ENCODE measurements at places on chromosomes 7 and 10.

GRCh38 chr10:13560597-13560996 lies 26.2 kb upstream of the PRPF18 start:
- no peak for DNase-seq

GRCh38 chr7:82697897-82698296 lies 254.3 kb upstream of the CACNA2D1 start:
- no peak for DNase-seq

DNA sequence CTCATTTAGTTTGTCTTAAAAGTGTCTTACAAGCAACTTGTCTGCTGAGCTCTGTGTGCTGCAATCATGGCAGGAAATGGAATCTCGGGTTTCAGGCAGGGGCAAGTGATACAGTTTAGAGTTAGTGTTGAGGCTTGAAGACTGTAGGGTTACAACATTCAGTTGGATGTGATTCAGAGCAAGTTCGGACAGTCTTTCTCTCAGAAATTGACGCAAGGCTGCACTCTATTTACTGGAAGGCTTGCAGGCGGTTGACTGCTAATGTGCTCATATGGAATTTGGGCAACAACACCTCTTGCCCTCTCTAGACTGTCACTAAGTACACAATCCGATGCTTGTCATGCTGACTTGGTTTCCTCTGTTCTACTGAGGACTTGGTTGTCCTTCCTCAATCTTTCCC lies 161.7 kb upstream of the BMPER start:
- peak; percentile 14 for DNase-seq

DNA sequence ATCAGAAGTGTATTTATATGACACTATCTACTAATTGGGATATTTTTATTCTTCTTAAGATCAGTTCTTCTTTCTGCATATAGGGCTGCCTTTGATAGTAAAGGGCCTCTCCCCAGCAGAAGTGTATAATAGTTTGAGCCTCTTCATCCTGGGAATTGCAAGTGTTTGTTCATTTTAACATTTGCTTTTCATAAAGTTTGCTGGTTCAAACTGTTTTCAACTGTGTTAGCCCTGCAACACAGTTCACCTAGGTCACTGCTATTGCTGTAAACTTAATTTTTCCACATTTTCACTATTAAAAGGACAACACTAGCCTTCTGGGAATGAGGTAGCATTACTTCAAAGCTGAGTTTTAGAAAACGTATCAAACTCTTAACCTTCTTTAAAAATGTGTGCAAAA lies 2.8 kb downstream of the JAZF1 start:
- DNase-seq = no peak

DNA sequence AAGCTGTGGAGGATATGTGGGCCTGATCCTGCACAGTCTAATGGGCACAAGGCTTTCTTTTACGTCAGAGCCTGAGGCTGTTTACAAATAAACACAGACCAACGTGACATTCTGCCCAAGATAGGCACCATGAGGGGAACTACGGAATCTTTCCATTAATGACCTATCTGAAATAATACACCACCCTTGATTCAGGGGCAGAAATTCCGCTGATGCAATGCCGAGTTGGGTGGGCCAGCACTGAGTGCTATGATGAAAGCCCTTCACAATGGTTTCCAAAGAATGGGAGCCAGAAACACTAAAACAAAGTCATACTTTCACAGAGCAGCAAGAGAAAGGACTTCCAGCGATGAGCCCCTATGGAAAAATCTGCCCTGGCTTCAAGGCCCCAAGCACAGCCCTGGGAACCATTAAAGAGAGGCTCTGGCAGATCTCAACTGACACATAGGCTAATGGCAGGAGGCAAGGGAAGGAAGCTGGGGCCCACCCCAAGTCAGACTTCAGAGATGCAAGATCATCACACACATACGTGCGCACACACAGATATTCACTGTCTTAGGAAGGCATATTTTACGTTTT lies 72.2 kb upstream of the DLX6 start:
- no peak for DNase-seq

GRCh38 chr10:17616403-17617030 lies 657 bp downstream of the HACD1 start:
- peak; percentile 85 for DNase-seq

DNA sequence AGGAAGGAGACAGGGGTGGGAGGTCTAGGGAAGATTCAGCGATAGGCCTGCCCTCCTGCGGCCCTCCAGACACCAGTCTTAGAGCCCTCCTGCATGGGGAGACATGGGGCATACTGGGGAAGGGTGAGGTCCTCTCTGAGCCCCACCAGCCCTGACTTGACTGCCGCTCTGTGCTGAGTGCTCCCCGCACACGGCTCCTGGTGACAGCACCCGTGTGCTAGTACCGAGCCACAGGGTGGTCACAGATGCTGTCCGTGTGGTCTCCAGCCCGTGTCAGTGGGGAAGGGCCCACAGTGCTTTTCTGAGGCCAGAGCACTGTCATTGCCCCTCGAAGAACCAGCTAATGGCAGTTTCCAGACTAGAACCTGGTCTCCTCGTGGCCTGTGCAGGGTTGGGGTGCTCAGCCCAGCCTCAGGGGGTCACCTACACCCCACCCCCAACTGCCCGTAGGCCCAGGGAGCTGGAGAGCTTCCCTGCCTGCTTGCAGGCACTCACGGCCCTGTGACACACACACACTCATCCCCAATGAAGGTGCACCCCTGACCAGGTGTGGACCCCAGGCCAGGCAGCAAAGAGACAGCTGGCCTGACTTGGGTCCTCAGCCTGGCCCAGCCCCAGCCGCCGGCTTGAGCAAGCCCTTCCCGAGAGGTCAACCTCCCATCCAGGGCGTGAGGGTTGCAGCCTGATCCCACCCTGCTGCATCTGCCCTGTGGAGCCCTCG lies 86.0 kb upstream of the RET start:
- DNase-seq = no peak

DNA sequence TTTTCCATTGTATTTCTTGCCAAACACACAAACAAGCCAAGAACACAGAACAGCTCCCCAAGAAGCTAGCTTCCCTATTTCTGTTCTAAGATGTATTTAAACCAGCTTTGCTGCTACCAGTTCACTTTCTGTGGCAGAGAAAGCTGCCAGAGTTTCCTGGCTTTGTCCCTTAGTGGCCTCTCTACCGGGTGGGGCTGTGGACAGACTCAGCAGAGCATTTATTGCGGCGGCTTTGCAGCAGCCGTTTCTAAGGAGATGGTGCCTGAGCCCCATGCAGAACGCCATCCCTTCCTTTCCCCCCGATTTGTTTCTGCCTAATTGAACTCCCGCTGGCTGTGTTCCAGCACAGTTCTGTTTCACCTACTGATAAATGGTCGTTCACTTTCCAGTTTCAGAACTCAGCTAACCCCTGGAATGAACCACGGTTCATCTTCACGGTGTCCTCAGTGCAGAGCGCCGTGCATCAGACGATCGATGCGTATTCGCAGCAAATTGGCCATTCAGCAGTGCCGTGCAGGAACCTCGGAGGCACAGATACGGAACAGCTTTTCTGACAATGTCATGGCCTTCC lies 33.8 kb upstream of the SFMBT2 start:
- no peak for DNase-seq

DNA sequence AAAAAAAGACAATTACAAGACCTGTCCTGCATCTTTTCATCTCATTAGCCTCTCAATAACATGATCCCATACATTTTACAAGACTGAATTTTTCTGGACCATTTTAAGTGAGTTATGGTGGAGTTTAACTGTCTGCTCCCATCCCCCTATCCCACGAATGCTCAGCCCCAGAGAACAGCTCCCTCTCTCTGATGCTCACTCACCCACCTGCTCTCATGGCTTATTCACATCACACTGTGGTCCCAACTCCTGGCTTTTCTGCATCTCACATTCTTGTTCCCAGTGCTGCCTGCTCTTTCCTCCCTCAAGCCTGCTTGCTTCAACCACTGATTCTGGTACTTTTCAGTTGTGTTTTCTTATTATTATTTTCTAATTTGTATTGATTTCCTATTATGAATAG lies 20.4 kb upstream of the CCSER2 start:
- no peak for DNase-seq

- no peak for DNase-seq
Measured at GRCh38 chr10:97050205-97050745, 135.5 kb downstream of the SLIT1 start.

- no peak for DNase-seq
Measured at GRCh38 chr7:99740573-99741440, 5.8 kb upstream of the CYP3A7 start.

DNA sequence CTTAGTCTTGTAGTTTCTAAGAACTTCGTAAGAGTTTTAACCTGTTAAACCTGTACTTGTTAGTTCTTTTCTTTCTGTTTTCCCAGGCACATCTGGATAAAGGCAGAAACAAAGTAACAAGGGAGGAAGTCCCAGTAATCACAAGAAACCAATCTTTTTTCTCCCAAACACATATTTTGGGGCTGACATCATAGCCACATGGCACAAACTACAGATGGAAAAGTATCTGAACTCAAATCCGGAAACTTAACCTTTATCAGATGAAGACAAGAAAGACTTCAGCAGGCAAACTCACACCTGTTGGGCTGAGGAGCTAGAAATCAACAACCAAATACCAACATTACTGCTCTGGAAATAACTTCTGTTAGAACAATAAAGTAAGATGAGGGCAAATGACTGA lies 67.1 kb downstream of the CUBN start:
- no peak for DNase-seq

GRCh38 chr10:52485462-52485861 lies 171.4 kb downstream of the DKK1 start:
- no peak for DNase-seq

DNA sequence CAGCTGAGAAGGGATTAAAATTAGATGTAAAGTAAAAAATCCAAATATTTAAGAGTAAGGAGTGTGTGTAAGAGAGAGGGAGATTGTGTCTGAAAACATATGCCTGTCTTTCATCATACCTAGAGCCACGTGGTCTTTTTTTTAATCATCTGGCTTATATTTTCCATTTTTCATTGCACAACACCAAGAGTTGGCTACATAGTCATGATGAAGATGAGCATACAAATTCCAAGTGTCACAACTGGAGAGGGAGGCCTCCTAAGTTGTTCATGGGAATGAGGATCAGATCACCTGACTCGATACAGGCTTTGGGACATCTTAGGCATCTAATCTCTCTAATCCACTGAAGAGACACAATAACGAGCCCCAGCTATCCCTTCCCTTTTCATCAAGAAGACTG lies 47.2 kb upstream of the CCDC3 start:
- no peak for DNase-seq

DNA sequence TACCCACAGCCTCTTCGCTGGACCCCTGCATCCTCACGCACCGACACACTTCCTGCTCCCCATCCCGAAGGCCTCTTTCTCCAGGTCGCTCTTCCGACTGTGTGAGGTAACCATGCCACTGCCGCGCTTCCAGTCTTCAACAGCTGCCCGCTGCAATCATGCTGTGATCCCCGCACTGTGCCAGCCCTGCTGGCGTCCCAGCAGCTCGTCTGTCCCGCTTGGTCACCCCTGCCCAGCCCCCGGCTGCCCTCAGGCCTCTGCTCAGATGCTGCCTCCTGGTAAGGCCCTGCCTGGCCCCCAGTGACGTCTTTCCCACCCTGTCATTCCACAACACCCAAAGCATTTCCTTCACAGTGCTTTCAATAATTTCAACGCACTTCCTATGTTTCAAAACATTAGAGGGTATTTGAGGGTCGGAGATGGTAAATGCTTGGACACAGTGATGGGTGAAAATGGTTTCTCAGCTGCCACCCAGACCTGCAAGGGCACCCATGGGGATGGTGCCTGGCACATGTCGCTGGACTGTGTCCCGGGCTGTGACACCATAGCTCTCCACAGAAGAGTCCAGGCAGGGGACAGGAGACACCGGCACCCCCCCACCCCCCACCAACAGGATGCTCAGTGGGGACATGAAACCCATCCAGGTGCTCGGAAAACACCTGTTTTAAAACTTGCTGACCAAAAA lies 125.2 kb downstream of the MAD1L1 start:
- peak; percentile 48 for DNase-seq

- no peak for DNase-seq
Measured at GRCh38 chr10:110506448-110506847, 8.7 kb downstream of the DUSP5 start.

GRCh38 chr10:28754930-28755718 lies 77.8 kb downstream of the BAMBI start:
- peak; percentile 16 for DNase-seq

DNA sequence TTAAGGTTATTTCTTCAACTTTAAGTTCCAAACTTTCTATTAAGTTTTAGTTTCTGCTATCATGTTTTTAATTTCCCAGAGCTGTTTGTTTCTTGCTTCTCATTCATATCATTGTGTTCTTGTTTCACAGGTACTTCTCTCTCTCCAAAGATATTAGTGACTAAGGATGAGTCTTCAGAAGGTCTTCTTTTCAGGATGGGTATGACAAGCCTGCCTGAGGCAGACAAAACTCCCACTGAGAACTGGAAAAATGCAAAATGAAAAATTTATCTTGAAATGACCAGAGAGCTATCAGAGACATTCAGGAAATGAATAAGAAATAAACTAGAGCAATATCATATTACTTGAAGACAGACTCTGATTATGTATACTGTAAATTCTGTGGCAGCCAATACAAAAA lies 110.8 kb upstream of the EGFR start:
- no peak for DNase-seq

- DNase-seq = no peak
Measured at GRCh38 chr7:104185346-104185745, 22.5 kb downstream of the ORC5 start.

DNA sequence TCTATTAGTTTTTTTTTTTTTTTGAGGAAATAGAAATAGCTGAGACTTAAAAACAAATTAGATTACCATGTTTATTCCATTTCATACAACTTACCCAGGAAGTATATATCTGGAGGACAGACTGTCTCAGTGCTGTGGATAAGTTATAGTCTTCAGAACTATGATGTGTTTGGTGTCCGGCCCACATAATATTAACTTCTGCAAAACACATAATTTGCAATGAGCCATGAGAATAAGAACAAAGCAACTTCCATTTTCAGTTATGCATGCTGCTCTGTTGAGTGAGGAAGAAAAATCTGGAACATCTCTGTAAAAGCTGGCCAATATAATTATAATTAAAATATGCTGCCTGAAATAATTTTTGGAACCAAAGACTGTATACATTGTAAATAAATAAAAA lies 130.9 kb downstream of the AGMO start:
- DNase-seq = no peak

- DNase-seq = peak; percentile 56
Measured at GRCh38 chr7:84913731-84914130, 273.1 kb downstream of the SEMA3D start.

Data from DMS53 (cell line).